ENCODE measurements at places on chromosomes 1 and 21.

DNA sequence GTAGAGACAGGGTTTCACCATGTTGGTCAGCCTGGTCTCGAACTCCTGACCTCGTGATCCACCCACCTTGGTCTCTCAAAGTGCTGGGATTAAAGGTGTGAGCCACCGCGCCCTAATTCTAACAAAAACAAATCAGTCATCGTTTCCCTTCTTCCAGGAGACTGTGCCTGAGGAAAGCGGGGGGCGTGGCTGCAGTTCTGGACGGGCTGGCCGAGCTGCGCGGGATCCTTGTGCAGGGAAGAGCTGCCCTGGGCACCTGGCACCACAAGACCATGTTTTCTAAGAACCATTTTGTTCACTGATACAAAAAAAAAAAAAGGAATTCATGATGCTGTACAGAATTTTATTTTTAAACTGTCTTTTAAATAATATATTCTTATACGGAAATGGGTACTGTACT lies 104.2 kb downstream of the WDR4 start:
- DNase-seq: no peak

DNA sequence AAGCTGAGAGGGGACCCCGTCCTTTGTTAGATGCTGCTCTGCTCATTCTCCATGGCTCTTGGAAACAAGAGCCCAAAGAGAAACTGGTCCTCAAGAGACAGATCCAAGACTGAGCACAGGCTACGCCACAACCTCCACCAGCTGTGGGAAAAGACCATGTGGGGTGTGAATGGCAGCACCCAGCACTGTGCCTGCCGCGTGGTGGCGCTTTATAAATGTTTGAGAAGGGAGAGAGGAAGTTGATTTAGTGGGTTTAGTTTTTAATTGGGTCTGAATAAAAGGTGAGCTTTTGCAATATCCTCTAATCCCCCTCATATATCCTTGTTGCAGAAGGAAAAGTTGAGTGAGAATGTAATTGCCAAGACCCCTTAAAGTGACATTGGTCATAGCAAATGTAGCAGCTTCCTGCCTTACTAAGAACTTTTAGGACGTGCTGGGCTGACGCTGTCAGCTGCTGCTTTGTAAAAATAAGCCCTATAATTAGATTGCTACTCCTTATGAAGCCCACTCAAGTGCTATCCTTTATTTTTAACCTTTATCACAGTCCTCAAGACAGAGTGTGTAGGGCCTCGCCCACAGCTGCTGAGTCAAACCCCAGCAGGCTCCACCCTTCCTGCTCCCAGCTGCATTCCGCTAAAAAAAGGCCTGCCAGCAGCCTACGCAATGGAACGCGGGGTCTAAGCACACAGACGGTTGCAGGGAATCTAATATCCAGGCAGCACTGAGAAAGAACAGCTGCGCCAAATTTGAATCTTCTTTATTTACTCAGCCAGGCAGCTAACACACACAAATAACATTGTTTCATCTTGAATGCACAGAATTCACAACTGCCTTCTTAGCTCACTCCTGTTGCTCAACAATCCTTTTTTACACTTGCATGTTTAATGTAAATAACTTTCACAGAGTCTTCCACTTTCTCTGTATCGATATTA lies 47.4 kb upstream of the PRDX6 start:
- DNase-seq: no peak

- no peak for DNase-seq
Observed at GRCh38 chr1:217214551-217214950, 416.3 kb downstream of the GPATCH2 start.

- DNase-seq: no peak
Observed at GRCh38 chr1:54980046-54980527, 341 bp upstream of the TMEM61 start.

DNA sequence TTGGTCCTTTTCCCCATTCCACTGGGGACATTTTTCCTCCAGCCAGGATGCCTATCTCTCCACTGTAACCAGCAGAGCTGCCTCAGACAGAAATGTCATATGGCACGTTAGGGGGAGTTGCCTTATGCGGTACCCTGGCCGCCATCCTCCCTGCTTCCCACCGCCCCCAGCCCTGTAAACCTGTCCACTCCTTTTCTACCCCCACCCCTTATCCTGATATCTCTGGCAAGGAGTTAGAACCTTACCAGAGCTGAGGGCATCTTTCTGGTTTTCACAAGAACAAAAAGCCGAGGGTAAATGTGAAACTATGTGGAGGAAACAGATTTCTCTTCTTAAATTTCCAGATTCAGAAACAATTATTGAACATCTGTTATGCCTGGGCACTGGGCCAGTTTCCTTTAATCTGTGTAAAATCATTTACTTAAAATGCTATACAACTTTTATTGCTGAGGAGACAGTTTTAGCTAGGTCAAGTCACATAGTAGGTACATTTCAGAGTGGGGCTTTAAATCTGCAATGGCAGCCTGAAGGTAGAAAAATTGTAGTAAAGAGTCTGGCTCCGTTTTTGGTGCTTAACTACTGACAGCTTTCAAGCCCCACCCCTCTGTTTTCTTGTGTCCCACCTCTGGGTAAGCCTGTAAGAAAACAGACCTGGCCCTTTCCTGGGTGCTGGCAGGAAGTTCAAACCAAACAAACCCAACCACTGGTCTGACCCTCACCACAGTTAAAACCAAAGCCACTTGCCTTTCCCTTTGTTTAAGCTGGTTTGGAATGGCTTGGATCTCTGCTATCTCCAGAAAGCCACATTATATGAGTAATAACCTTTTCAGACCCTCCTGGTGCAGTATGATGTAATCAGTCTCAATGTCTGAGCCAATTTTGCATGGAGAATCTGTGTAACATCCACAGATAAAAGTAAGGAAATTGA lies 319.0 kb downstream of the HHAT start:
- DNase-seq: no peak

DNA sequence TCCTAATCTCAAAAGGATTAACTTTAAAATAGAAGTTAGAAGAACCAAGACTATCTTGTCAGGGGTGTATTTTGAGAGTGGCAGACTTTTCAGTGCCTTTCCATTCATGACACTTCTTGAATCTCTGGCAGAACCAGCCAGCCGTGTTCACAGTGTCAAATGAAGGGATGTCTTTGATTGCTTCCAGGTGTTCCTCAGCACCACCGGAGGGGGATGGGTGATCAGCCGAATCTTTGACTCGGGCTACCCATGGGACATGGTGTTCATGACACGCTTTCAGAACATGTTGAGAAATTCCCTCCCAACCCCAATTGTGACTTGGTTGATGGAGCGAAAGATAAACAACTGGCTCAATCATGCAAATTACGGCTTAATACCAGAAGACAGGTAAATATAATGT lies 32.3 kb downstream of the FMO1 start:
- DNase-seq: no peak

GRCh38 chr1:96002201-96002600 lies 719.4 kb upstream of the PTBP2 start:
- no peak for DNase-seq

- DNase-seq: no peak
Observed at GRCh38 chr1:81453367-81453703, 347.4 kb upstream of the ADGRL2 start.

GRCh38 chr1:71785450-71785849 lies 496.9 kb downstream of the NEGR1 start:
- no peak for DNase-seq

DNA sequence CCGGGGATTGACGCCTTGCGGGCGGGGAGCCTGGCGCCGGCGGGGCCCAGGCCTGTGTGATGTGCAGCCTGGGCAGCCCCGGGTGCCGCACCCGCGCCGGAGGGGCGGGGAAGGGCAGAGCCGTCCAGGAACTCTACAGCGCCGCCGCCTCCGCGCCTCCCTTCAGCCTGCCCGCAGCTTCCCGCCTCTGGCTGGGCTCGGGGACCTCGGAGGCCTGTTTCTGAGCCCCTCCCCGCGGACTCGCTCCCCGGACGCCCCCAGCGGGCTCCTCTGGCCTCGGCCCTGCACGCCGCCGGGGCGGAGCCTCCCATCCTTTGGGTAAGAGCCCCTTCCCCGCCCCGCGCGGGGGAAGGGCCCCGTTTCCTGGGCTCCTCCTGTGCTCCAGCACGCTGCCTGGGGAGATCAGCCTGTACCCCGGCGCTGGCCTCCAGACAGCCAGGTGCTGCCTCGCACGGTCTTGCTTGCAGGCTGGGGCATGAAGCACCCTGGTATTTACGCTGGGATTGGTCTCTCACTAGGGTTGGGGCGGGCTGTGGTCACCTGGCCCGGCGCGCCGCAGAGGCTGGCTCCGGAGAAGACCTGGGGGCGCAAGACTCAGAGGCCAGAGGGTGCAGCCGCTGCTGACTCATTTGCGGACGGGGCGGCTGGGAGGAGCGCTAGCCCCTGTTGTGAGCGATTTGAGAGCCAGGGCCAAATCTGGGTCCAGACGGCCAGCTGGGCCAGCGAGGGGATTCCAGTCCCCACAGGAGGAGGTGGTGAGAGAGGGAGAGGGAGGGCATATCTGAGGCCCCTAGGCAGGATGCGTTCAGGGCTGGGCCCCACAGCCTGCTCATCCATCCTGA lies 5.7 kb upstream of the ACOT11 start:
- DNase-seq: peak; percentile 66

DNA sequence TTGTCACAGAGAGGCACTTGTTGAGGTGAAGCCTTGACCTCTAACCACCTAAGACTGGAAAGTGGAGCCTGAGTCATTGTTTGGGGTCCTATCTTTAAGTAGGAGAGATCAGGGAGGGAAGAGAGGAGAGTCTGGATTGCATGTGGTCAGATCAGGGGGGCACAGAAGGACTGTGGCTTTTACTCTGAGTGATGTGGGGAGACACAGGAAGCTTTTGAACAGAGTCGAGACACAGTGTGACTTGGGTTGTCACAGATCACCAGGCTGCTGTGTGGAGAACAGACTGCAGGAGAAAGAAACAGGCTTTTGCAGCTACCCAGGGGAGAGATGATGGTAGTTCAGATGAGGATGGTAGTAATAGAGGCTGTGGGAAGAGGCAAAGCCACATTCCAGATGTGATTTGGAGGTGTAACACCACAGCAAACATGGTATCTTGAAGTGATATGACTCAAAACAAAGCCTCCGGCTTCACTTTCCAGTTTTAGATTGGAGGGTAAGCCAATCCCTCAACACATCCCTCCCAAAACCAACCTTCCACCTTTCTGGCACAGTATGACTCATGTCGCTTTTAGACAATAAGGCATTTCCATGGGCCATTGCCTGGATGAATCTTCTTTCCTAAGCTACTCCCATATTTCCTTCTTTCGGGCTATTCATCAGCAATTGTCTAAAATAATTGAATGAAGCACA lies 125.8 kb upstream of the SLC44A3 start:
- DNase-seq: no peak

- DNase-seq: no peak
Observed at GRCh38 chr1:13623021-13623637, 39.5 kb downstream of the PDPN start.

DNA sequence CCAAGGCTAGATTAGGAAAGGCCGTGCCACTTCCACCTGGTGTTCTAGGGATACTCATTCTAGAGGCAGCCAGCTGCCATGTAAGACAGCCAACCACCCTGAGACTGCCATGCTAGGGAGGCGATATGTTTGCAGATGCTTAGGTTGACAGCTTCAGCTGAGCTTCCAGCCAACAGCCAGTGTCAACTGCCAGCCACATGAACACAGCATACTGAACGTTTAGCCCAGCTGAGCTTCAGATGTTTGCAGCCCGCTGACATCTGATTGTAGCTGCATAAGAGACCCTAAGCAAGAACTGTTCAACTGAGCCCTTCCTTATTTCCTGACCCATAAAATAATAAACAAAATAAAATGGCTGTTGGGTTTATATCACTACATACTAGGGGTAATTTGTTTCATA lies 5.0 kb upstream of the KCNC4 start:
- DNase-seq: no peak

- DNase-seq: no peak
Observed at GRCh38 chr1:40977716-40978115, 1.8 kb upstream of the CTPS1 start.

GRCh38 chr1:37865348-37866120 lies 6.1 kb upstream of the MTF1 start:
- no peak for DNase-seq

GRCh38 chr1:28323720-28324119 lies 5.1 kb upstream of the MED18 start:
- no peak for DNase-seq

- DNase-seq: no peak
Observed at GRCh38 chr1:203084588-203085527, 954 bp downstream of the MYOG start.

- peak; percentile 38 for DNase-seq
Observed at GRCh38 chr1:44721485-44722361, 9.2 kb downstream of the RNU5D-1 start.

GRCh38 chr21:42387164-42387563 lies 8.7 kb downstream of the TMPRSS3 start:
- no peak for DNase-seq

DNA sequence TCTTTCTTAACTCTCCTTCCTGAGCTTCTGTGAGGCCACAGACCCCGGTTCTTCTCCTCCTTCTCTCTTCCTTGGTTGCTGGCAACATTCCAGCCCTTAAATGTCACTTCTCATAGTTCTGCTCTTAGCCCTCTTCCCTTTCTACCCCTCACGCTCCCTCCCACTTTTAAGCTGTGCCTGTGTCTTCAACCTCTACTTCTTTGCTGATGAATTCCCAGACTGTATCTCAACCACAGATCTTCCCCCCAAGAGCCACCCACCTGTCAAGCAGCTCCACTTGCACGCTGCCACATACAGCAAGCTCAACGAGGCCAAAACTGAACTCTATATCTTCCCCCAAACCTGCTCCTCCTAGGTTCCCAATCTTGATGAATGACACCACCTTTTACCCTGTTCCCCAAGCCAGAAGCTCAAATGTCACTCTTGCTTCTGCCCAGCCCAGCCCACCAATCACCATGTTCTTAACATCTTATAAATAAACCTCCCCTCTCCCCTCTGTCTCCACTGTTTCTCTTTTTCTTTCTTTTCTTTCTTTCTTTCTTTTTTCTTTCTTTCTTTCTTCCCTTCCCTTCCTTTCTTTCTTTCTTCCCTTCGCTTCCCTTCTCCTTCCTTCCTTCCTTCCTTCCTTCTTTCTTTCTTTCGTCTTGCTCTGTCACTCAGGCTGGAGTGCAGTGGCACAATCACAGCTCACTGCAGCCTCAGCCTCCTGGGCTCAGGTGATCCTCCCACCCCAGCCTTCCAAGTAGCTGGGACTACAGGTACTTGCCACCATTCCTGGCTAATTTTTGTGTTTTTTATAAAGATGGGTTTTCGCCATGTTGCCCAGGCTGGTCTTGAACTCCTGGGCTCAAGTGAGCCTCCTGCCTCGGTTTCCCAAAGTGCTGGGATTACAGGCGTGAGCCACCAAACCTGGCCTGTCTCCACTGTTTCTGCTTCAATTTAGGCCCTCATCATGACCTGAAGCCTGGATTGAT lies 19.8 kb upstream of the PTP4A2 start:
- DNase-seq: no peak

- DNase-seq: no peak
Observed at GRCh38 chr1:98325646-98326440, 335.7 kb upstream of the SNX7 start.

DNA sequence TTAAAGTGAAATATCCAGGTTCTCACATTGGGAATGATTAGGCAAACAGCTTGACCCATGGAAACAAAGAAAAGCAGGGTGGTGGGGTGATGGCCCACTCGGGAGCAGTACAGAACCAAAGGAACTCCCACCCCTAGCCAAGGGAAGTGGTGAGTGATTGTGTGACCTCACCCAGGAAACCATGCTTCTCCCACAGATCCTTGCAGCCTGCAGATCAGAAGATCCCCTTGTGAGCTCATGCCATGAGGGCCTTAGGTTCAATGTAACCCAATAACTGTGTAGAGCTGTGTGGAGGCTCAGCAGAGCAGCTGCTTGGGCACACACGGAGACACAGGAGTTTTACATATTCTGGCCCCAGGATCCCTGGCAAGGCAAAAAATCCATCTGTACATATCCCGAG lies 311.8 kb upstream of the DPYD start:
- no peak for DNase-seq
